ENCODE measurements at places on chromosomes 7 and 10.

- no peak for DNase-seq
Measured at GRCh38 chr10:31017534-31018355, 13.9 kb downstream of the ZNF438 start.

GRCh38 chr7:148973256-148973655 is 55.0 kb downstream of the PDIA4 start:
- DNase-seq: no peak

DNA sequence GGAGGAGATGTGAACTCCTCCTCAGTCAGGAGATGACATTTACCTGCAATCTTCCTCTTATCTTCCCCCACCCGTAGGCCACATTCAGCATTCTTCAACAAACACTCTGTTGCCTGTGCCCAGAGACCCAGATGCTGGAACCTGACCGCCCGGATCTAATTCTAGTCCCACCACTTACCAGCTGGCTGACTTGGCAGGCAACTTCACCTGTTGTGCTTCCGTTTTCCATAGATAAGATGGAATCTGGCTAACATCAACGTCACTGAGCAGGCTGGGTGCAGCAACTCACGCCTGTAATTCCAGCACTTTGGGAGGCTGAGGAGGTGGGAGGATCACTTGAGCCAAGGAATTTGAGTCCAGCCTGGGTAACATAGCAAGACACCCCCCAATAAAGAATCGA is 21.3 kb upstream of the FXYD4 start:
- no peak for DNase-seq

DNA sequence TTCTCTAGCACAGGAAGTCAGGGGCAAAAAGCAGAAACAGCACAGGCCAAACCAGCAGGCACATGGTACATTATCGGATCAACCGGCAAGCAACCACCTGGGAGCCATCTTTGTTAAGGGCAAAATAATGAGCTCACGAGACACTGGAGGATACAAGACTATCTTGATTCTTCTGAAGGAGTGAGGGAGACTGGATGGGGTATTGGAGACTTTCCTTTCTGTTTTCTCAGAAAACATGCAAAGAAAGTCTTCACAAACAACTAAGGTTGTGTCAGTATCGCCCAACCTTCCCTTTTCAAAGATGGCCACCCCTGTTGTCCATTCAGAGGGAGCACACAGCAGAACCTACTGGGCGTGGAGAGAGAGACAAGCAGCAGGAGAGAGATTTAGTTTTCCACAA is 29.6 kb downstream of the GOLGA7B start:
- no peak for DNase-seq

GRCh38 chr7:130383187-130383980 is 3.1 kb downstream of the CPA1 start:
- no peak for DNase-seq

GRCh38 chr7:129376778-129377700 is 57.2 kb upstream of the STRIP2 start:
- DNase-seq: no peak

DNA sequence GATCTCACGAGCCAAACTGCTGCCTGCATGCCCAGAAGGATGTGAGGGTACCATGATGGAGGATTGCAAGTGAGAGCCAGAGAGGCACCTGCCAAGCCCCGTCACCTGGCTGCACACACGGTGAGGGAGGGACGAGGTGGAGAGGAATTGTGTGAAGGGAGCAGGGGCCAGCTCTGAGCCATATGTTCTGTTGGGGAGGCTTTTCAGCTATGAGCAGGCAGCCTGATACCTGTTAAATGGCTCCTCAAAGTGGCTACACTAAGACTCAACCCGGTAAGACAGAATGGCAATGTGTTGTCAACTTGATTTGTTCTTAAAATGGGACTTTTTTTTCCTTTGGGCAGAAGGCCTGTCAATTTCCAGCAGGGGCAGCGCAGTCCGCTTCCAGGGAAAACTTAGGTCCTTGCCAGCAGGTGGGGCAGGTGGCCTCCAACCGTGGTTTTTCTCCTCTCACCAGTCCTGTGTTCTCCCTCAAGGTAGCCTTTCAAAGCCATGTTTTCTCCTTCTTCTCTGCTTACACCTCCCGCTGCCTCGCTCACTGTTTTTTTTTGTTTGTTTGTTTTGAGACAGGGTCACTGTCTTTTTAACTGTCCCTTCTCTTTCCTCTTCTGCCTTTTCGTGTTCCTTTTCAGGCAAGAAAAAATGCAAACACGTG is 57.7 kb upstream of the ZNRF2 start:
- no peak for DNase-seq

DNA sequence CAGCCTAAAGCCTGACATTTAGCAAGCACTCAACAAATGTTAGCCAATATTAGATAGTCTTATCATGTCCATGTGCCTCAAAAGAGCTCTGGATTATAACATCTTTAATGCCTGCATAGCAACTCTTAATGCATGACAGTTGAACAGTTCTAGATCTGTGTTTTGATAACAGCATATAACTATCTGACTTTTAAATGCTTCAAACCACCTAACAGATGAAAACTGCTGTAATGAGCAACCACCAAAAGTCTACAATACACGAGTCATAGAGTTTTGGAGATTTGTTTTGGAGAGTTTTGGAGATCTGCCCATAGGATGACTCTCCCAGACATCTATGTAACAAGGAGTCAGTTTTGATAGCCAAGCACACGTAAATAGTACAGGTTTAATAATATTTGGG is 227.3 kb downstream of the TWIST1 start:
- no peak for DNase-seq

GRCh38 chr7:39566023-39566921 is at the start of gene YAE1:
Gene YAE1, plus strand, starts transcription at chr7:39566404. Its CDS starts 15 bp downstream, at chr7:39566419.
- peak; percentile 67 for DNase-seq

- DNase-seq: no peak
Measured at GRCh38 chr10:71355886-71356285, 36.8 kb downstream of the SLC29A3 start.

DNA sequence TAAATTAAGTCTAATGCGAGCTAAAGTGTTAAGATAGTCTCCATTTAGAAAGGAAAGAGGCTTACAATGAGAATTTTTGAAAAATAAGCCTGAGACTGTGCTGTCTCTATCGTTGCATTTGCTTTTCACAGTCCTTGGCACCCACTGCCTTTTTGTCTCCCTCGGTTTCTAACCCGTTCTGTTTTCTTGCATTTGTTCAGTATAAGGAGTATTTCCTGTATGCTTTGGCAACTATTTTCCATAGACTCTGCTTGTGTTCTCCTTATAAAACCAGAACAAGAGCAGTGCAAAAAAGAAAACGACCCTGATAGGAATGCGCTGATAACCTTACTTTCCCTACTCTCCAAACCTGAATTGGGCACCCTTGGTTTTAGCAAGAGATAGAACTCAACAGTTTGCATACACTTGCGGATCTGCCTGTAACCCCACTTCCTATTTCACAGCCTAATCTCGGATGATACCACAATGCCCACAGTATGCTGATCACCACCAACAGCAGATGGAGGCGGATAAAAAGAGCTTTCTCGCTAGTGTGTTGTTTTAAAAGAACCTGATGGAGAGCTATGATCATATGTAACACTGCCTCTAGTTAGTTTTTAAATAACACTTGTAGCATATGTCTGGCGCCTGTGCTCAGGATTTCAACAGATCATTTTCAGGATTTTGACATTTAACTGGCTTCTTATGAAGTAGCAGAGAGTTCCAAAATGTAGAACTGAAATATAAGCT is 1.6 kb upstream of the ARHGAP12 start:
- no peak for DNase-seq

DNA sequence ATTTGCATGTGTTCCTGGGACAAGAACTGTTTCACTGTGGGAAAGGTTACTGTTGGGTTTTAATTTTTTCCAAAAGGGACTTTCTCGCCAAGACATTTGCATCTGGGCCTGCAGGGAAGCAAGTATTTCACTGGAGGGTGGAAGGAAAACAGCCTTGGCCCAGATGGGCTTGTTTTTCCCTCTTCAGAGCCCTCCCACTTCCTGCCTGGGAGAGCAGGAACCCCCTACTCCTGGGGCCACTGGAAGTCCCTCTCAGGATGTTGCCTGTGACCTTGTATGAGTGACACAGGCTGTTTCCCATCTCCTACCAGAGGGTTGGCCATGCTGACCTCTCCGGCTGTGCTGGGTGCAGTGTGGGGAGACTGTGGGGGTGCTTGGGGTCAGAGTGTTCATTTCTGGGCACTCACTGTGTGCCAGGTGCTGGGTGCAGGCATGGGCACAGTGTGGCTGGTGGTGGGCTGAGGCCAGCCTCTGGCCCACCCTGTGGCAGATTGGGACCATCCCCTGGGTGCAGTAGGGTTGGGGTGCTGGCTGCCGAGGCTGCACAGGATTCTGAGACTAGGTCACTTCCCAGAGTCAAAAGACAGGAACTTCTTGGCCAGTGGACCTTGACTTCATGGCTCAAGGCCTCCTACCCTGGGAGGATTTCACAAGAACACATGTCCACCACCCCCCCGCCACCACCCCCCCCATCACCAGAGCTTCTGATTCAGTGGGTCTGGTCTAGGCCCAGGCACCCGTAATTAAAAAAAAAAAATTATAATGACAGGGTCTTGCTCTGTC is 10.2 kb downstream of the TSPAN15 start:
- no peak for DNase-seq

DNA sequence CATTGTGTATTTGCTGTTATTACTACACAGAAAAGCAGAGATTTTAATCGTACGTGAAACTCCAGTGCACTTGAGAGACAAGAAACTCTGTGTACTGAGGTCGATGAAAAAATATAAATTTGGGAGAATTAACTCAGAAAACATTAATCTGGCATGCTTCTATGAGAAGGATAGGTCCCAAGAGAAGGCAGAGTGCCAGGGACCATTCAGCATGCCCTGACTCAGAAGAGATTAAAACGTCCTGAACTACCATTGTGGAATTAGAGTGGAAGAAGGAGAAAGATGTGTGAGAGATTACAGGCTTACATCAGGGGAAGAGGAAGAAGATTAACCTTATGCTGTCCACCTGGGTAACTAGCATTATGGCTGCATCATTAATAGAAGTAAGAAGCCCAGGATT is 72.4 kb downstream of the REEP3 start:
- DNase-seq: no peak

- no peak for DNase-seq
Measured at GRCh38 chr7:99730992-99731391, 4.0 kb downstream of the CYP3A7 start.

GRCh38 chr7:24392774-24393173 is 108.8 kb downstream of the NPY start:
- DNase-seq: no peak

GRCh38 chr10:57743711-57744110 is 524.0 kb downstream of the IPMK start:
- DNase-seq: no peak

DNA sequence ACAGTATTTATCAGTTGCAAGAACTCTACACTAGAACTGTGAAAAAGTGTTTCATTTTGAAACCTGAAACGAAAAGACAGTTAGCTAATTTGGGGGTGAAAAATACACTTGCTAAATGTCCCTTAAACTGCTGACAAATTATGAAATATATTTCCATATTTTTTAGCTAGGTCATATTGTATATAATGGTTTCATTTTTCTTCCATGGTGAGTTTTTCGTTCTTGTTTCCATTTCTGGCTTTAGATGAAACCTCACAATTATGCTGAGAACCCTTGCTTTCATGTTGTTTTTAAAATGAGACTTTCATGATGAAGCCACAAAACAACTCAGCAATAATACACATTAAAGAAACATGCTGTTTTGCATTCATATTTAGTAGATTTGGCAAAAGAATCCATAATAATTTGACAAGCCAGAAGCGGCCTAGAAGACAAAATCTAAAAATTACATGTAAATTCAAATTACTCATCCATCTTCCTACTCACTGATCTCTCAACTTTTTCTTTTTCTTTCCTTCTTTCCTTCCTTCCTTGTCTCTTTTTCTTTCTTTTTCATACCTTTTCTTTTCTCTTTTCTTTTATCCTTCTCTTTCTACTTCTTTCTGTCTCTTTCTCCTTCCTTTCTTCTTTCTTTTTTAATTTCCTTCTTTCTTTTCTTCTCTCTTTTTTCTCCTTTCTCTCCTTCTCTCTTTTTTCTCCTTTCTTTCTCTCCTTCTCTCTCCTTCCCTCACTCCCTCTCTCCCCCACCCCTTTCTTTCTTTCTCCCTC is 46.5 kb upstream of the ITGB8 start:
- DNase-seq: no peak

DNA sequence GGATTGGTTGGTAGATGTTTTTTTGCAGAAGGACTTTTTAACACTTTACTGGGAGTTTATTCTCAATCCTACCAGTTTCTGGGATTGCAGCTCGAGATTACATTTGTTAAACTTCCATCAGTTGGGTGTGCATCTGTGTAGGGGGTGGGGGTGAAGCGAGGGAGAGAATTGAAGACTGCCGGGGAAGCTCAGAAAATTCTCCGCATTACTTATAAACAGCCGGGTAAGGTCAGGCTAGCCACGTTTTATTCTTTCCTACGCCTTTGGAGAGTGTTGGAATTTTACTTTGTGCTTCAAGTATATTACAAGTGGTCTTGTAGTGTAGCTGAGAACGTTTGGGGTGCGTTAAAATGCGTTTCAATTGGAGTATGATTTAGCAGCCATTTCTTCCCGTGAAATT is 1.1 kb downstream of the PALS2 start:
- DNase-seq: no peak

GRCh38 chr7:130309986-130310385 is 17.0 kb downstream of the CPA4 start:
- no peak for DNase-seq

- no peak for DNase-seq
Measured at GRCh38 chr10:78774614-78774998, 294.2 kb upstream of the ZMIZ1 start.

- no peak for DNase-seq
Measured at GRCh38 chr7:30531286-30531685, 26.7 kb upstream of the GGCT start.

DNA sequence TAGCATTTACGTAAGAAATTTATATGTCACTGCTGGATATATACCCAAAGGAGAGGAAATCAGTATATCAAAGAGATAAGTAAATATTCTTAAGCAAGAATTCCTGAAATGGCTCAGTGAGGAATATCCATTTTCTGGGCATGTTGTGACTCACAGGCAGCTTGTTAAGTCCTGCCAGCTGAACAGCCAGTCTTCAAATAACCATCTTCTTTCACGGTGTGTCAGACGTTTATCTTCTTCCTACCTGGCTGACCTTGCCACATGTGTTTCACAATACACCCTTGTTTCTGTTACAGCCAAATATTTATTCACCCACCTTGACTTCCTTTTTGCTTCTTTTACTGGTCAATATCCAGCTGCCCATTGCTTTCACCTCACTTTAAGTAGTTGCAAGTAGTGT is 648.1 kb downstream of the ANKRD7 start:
- DNase-seq: no peak
